ENCODE measurements at places on chromosomes 5 and 9.

DNA sequence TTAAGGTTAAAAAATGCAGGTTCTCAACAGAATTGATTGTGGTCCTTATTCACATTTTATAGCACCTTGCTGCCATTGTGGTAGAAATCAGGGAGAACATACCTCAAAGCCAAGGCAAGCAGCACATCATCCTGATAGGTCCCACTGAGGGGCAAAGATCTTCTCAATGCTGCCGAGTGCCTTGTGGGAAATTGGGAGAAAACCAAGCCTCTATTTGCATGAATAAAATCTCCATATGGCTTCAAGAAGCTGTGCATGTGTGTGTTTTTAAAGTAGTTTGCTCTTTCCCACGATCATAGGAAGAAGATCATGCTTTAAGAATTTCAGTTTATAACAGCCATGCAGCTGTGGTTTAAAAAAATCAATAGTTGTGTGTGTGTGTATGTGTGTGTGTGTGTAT lies 216.9 kb upstream of the FBXL7 start:
- DNase-seq: no peak

DNA sequence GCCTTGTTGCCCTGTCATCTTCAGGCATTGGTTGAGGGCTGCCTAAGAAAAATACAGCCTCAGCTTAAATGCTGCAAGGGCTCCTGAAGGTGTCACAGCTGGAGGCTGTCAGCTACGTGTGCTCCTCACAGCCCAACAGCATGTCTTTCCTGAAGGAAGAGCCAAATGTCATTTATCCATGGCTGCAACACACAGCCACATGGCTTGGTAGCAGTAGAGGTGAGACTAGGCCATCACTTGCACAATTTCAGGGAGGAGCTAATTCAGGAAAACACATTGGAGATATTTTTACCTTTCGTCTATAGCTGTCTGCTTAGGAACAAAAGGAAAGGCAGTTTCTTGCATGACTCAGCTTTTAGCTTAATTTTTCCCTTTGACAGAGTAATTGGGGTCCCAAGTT lies 260.7 kb downstream of the SYK start:
- DNase-seq: no peak

GRCh38 chr5:68947986-68948385 lies 145.8 kb upstream of the SLC30A5 start:
- DNase-seq: no peak

GRCh38 chr5:136190904-136191303 lies 2.1 kb downstream of the SMIM32 start:
- DNase-seq: no peak

DNA sequence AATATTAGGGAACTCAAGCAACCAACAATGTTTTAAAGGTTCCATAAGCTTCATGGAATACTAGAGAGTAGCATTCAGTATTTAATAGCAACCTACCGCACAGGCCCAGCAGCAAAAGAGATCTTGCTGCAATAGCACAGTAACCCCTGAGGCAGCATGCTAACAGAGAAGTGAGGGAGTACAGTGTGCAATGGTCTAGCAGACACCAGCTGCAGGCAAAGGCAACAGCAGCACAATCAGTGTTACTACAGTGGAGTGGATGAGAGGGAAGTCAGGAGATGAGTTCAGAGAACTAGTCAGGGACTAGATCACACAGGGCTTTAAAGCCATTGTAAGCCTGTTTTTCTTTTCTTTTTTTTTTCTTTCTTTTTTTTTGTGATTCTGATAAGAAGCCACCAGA lies 2.8 kb downstream of the TICAM2 start:
- no peak for DNase-seq

- DNase-seq: no peak
These were observed 86.6 kb upstream of the SLC25A48 start for GRCh38 chr5:135747824-135748223.

DNA sequence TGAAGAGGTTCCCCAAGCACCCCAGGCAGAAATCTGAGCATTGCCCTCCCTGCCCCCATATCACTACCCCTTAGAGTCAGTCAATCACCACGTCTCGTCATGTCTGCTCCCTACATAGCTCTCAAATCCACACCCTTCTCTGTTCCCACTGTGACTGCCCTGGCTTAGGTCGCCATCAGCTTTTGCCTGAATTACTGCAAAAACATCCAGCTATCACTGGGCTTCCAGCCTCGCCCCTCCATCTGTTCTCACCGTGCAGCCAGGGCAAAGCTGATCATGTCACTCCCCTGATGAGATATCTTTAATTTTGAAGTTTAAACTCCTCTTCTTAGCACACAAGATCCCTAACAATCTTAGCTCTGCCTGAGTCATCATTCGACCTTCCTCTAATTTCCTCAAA lies 89.6 kb upstream of the TBC1D2 start:
- DNase-seq: no peak

DNA sequence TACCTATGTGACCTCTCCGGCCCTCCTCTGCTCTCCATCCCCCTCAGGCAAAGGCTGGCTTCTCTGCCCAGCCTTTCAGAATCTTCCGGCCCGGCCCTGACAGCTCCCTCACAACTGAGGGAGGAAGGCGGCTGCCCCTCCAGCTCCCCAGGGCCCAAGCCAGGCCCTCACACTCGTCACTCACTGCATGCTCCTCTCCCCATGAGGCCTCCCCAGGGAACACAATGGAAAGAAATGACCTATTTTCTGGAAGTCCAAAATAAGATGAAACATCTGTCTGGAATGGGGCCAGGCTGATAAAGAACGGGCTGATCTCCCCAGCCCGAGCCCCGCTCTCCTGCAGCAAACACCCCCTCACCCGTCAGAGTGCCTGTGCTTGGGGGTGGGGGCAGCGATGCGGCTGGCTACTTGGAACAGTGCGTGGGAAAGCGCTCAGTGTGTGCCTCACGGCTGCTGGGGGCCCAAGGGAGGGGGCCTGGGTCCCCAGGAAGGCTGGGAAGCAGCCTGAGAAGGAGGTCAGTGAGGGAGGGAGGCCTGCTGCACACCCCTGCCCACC lies 11.3 kb downstream of the PDGFRB start:
- DNase-seq: no peak

DNA sequence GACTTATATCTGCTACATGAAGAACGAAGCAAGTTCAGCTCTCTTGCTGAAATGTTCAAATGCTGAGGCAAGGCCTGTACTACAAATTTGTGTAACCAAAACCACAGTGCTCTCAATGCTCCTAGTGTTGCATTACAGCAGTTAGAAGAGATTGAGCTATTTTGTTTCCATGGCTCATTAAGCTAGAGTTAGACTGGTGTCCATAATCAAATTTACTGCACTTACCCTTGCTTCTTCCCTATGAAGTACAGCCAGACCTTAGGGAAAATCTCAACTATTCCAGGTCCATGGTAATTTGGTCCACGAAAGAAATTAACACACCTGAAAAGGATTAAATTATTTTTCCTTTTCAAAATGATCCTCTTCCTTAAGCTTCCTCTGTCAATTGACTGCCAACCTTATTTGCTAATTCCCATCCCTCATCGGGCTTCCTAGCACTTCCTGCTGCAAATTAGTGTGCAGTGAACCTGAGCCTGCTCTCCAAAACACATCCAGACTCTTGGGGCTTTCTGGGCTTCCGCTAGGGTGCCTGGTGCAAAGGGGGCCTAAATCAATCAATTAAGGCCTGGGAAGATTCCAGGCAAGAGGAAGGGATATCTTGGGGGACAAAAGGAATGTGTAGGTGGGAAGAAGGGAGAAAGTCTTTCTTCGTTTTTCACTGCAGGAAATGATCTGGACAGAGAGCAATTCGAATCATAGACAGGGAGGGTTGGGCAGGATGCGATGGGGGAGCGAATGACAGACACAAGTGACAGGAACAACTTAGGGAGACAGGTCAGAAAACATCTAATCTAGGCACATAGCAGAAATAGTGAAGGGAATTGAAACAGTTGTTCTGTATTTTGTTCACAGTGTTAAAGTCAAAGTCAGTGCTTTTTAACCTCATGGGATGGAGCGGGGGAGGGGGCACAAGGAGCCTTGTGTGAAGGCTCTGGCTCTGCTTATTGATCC lies 542.4 kb downstream of the RAB3C start:
- DNase-seq: no peak

GRCh38 chr5:465591-466403 lies 22.8 kb downstream of the EXOC3 start:
- no peak for DNase-seq

DNA sequence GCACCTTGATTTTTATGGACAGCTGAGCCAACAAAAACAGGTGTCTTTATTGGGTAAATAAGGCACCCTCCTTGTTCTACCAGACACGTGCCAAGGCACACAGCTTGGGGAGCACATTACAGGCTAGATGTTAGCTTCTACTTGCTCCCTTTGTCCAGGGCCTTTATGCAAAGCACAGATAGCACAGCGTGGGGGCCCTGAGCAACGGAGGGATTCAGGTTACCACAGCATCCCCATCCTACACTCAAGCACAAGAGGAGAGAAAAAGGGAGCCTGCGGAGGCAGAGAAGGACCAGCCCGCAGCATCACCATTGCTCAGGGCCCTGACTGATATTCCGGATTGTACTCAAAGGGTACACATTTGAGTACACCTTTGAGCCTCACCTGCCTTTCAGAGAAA lies 181.7 kb upstream of the KIF2A start:
- no peak for DNase-seq

- DNase-seq: no peak
These were observed 96.2 kb upstream of the NMUR2 start for GRCh38 chr5:152501294-152501693.

- no peak for DNase-seq
These were observed 71.4 kb downstream of the SEMA4D start for GRCh38 chr9:89426384-89426961.

- DNase-seq: no peak
These were observed 7.8 kb downstream of the TOR1B start for GRCh38 chr9:129810788-129811187.

DNA sequence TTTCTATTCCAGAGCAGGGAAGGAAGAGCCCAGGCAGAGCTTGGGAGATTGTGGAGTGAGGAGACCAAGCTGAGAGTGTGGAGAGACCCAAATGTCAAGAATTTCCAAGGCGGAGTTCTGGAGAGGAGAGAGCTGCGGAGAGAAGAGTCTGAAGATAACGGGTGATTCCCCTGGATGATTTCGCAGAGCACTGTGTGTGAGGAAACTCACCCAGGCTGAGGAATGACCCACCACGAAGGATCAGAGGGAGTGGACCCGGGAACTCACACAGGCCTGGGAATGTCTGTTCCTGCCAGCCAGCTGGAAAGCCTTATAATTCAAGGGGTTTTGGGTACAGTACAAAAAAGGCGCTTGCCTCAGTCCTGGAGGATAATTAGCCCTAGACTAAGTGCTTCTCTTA lies 94.2 kb downstream of the WNK2 start:
- DNase-seq: no peak

DNA sequence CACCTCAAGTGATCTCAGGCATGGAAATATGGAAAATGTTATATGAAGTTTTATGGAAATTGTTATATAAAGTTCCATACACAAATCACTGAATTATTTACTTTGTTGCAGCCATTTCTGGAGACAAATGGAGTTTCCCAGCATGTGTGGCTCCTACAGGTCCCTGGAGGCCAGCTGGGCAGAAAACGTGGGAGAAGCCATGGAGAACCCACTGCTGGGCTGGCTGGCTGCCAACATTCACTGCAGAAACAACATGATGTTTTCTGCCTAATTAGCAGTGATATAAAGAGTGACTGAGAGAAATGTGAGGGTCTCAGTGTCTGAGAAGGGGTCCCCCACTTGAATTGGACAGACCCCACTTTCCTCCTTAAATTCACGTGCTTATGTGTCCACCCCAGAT lies 208.8 kb upstream of the IRX2 start:
- DNase-seq: no peak

DNA sequence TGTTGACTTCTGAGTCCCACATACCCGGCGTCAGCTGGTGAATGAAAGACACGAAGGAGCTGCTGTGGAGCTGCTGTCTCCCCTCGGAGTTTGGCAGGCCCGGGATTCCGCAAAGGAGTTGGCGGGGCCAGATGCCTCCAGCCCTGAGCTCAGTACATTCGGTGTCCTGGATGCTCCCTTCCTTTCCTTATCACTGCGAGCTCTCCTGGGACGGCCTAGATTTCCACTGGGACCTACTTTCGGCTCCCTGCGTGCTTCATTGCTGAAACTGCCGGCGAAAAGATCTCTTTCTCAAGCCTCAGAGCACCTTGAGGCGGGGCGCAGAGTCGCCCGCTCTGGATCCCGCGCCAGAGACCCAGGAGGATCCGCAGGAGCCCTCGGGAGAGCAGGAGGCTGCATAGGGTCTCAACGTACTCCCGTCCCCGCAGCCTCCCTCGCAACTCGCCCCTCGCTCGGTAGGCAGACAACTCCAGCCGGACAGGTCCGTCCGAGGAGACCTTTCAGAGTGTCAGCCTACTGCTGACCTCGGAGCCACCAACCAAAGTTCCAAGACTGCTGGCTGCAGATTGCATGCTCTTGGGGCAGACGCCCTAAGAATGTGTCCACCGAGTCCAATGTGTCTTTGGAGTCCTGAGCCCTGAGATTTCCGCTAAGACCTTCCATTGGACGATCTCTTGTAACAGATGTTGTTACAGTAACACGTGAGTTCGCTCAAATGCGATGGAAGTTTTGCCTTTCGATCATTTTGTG lies 6.1 kb downstream of the ANXA2R start:
- DNase-seq: no peak

DNA sequence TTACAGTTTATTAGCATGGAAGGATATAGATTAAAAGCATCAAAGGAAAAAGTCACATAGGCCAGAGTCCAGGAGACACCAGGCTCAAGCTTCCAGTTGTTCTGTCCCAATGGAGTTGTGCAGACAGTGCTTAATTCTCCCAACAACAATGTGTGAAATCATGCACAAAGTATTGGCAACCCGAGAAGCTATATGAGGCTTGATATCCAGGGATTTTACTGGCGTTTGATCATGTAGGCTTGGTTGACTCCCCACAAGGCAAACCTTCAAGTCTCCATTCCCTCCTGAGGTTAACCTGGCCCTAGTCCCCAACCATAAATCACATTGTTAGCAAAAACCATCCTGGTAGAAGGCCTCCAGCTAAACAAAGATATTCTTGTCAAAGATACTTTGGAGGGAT lies 141.5 kb downstream of the ADAMTS19 start:
- no peak for DNase-seq

- DNase-seq: no peak
These were observed 36.2 kb downstream of the SLC36A1 start for GRCh38 chr5:151483647-151484046.

- DNase-seq: no peak
These were observed 11.4 kb downstream of the CHD1 start for GRCh38 chr5:98917433-98917832.

DNA sequence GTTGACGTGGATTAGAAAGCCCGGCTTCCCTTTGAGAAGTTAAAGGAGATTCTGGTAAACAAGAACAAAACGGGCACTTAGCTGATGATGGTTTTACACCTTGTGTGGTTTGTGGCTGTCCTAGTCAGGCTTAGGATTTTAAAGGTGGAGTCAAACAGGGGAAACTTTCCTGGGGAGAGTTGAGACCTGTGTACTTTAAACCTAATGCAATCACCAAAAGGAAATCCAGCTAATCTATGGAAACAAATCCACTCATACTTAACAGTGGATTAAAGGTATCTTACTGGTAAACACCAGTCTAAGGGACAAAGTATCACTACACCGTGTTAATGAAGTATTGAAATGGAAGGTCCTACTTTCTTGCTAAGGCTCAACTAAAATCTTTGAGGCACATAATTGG lies 150.3 kb upstream of the PCA3 start:
- no peak for DNase-seq

- DNase-seq: no peak
These were observed 5.7 kb upstream of the MTAP start for GRCh38 chr9:21796768-21797167.
